ENCODE measurements at places on chromosomes 4 and X. TPM values are rescaled to one million over a fixed set of nuclear protein-coding genes. Genes with fewer than 3 reads are reported as not detected.

DNA sequence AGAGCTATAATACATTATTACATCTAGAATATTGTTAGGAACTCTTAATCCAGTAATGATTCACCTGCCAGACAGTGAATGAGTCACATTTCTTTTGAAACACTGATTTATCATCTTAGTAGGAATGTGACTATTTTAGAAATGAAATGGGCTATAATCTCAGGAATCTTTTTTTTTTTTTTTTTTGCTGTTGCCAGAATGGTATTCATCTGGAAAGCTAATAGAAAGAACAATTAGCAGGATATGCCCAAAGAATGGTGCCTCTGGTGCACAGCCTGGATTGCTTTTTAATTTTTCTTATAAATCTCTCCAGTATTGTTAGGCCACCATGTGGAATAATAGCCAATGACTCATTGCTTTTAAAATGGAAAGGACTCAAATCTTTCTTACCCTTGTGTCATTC, 181.1 kb upstream of the SMIM31 start:
- no peak for DNase-seq

GRCh38 chrX:150150076-150150779, 211.9 kb upstream of the EOLA2 start:
- DNase-seq = no peak

GRCh38 chrX:148784856-148785255, 284.4 kb downstream of the AFF2 start:
- peak; percentile 70 for DNase-seq

DNA sequence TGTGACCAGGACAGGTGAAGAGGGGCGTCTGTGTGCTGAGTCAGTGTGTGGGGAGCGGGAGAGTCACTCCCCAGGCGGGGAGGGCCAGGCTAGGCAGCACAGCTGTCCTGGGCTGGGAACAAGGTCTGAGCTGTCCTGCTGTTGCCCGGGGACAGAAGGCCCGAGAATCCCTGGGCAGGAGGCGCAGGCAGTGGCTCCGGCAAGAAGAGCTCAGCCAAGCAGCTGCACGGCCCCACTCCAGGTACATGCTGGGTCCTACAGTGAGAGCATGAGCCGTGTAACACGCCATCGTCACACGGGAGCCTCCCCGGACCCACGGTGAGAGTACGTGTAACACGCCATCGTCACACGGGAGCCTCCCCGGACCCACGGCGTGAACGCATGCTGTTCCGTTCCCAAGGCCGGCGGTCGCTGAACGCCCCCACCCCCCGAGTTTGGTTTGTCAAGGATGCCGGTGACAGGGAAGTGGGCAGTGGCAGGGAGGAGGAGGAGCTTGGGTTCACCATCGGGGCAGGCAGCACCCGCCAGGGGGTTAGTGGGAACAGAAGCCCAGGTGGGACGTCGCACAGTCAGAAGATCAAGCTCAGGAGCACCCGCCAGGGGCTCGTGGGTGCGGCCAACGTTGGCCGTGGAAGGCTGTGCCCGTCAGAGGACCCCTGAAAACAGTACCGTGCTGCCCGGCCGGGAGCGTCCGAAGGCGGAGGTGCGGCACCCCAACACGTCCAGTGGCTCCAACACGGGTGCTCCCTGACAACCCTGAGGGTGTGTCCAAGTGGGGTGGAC, 15.6 kb downstream of the PPP2R3B start:
- DNase-seq = peak; percentile 71

The ARX gene
- total RNA-seq = not detected

The PWWP3B gene
- total RNA-seq = not detected
